ENCODE measurements at places on chromosomes 2 and 18.

DNA sequence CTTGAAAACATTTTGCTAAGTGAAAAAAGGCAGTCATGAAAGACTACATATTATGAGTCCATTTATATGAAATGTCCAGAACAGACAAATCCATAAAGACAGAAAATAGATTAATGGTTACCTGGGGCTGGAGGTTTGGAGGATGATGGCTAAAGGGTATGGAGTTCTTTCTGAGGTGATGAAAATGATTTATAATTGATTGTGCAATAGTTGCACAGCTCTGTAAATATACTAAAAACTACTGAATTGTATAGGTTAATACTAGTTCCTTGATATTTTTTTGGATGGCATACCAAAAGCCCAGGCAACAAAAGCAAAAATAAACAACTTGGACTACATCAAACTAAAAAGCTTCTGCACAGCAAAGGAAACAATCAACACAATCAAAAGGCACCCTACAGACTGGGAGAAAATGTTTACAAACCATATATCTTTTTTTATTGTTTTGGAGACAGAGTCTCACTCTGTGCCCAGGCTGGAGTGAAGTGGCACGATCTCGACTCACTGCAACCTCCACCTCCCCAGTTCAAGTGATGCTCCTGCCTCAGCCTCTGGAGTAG lies 21.5 kb downstream of the SOS1 start:
- DNase-seq = no peak

DNA sequence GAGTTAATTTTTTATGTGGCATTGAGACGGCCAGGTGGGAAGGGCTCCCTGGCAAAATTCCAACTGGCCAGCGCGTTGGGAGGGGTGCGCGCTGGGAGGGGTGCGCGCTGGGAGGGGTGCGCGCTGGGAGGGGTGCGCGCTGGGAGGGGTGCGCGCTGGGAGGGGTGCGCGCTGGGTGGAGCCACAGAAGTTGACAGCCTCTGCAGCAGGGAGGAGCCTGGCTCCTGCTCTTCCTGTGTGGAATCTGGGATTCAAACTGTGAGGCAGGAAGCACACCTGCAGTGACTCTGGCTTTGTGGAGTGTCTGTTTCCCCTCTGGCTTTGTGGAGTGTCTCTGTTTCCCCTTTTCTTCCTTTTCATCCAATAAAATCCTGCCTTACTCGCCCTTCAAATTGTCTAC lies 147.9 kb upstream of the CBLN2 start:
- DNase-seq = no peak

DNA sequence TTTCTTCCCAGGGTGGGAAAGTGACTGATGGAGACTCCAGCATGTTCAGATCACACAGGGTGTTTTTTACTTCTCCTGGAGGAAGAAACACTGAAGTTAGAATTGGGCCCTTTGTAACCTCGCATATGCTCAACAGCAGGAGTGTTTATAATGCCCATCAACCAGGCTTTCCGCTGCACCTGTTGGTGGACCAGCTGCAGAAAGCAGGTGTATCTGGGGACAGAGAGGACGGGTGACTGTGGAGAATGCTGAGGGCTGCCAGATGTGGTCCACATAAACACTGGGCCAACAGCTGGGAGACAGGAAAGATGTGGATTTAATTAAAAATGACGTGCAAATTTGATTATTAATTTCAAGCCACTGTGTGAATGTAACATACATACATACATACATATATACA lies 335.5 kb upstream of the SPRED2 start:
- DNase-seq = no peak

GRCh38 chr2:21230140-21230539 lies 106.4 kb downstream of the TDRD15 start:
- DNase-seq = no peak

DNA sequence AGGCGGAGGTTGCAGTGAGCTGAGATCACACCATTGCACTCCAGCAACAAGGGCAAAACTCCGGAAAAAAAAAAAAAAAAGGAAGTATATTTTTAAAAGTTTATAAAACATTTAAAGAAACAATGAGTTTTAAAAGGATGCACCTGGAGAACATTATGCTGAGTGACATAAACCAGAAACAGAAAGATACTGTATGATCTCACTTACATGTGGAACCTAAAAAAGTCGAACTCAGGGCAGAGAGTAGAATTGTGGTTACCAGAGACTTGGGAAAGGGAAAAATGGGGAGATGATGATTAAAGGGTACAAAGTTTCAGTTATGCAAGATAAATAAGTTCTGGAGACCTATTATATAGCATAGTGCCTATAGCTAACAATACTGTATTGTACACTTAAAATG lies 52.8 kb upstream of the RTN4 start:
- no peak for DNase-seq

GRCh38 chr2:41510108-41510507 lies 537.7 kb upstream of the PKDCC start:
- DNase-seq = no peak

DNA sequence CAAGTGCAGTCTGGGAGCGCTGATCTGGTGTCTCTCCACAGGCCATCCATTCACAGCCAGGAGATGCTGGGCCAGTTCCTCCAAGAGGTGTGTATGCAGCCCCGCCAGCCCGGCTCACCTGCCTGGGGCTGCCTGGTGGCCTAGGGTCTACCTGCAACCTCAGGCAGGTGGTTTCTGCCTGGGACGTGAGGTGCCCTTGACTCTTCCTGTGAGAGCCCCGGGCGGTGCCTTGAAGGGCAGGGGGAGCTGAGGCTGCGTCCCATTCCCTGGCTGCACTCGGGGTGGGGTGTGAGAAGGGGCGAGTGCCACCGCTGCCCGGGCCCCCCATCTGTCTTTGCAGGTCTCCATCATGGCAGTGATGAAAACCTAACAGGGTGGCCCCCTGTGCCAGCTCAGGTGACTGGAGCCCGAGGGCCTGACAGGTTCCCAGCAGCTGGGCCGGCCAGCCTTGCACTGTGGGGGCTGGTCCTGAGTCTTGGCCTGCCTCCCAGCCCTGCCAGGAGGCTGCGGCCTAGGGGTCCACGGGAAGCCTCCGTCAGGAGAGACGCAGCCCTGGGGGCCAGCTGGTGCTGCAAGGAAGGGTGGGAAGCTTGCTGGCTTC lies 11.9 kb downstream of the CAPN10 start:
- no peak for DNase-seq

DNA sequence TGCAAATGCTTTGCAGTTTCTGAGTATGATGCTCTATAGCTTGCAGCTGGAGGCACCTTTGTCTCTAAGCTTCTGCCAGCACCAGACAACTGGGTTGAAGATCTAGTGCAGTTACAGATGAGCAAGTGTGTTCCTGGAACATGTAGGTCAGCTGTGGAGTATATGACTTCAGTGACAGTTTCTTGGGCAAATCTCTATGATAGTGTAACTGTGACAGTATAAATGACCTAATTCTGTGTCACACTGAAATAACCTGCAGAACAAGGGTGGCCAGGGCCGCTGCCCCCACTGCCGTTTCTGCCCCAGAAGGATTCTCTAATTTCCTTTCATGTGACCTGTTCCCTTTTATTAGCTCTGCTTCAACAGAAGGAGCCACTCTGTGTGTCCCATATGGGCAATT lies 145.3 kb upstream of the DAPL1 start:
- DNase-seq = no peak

DNA sequence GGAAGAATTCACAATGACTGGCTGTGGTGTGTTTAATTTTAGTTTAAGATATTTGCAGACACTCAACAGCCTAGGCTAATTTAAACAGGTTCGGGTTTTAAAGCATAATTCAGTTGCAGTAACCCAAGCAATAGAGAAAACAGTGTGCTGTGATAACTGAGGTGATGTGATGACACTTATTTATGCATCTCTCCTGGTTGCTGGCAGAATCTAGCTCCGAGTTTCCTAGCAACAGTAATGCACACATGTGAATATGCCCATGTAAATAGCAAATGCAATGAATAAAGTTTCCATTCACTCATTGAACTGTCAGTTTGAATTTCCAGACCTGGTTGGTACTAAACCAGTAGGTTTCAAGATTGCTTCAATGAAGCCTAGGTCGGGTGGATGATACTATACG lies 426.5 kb downstream of the TMX3 start:
- DNase-seq = no peak

GRCh38 chr2:39743269-39743776 lies 35.7 kb downstream of the THUMPD2 start:
- DNase-seq = no peak

DNA sequence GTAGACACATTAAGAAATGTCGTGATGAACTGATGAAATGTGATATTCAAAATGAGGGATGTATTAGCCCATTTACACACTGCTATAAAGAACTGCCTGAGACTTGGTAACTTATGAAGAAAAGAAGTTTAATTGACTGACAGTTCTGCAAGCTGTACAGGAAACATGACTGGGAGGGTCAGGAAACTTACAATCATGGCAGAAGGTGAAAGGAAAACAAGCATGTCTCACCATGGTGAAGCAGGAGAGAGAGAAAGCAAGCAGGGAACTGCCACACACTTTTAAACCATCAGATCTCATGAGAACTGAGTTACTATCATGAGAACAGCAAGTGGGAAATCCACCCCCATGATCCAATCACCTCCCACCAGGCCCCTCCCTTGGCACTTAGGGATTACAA lies 1010.8 kb upstream of the CELF4 start:
- no peak for DNase-seq

DNA sequence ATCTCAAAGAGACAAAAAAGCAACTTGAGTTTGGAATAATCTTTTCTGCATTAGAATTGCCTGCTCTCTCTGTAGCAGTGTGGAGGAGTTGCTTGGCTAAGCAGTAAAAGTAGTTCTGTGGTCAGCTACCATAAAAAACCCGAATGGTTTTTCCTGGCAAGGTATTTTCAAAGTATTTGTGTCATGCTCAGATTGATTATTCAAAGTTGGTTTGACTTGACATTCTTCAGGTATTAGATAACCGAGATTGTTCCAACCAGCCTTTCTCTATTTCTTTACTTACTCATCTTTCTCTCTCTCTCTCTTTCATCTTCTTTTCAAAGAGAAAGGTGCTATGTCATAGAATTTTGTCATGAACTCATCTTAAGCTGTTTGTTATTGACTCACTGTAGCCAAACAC lies 404.9 kb downstream of the CPS1 start:
- no peak for DNase-seq

DNA sequence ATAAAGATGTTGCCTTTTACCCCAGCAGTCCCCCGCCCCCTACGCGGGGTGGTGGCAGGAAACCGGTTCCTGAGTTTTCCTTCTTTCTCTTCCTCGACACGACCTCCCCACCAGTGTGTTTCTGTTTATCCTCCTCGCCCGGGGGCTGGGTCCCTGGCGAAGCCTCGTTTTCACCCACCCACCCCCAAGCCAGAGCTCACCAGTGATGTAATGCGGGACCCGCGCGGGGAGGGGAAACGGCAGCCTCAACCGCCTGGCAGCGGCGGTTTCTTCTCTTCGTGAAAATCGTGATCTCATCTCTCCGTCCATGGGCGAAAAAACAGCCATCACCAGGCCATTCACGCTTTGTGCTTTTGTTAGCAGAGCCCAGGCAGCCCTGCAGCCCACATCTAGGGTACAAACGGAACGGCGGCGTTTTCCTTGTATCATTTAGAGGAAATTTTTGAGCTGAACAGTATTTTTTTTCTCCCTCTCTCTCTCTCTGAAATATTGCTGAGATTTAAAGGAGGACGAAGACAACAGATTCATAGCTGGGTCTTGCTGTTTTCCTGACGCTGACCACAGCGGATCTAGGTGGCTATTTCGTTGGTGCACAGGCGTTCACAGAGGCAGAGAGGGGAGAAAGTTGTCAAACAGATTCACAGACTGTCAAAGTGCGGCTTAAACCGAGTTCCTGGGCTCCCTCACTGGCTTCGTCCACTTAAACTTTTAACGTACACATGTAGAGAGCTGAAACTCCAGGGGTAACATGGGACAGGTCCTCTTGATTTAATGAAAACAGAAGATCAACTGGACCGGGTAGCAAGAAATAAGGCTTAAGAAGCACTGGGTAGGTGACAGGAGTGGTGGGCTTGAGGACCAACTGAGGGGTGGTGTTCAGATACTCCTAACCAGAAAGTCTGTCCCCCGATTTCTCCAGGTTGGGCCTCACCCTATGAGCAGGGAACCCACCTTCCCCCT lies 21.9 kb upstream of the PAX3 start:
- no peak for DNase-seq

GRCh38 chr18:64539847-64540246 lies 391.0 kb upstream of the LINC00305 start:
- no peak for DNase-seq

DNA sequence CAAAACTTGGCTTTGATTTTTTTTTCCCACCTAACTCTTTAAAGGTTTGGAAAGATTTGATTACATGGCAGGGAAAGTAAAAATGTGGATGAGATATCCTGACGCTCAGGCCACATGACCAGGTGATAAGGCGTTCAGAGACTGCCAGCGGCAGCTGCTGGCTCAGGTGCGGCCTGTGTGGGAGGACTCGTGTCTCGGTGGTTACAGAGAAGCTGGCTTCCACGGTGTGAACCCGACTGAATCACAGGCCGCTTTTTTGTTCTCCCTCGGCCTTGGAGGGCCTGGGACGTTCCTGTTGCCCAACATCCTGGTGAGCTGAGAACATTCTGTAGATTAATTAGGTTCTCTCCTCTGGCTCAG lies 124.2 kb upstream of the ZNF516 start:
- DNase-seq = no peak

GRCh38 chr2:144382849-144383248 lies 137.1 kb downstream of the ZEB2 start:
- no peak for DNase-seq

DNA sequence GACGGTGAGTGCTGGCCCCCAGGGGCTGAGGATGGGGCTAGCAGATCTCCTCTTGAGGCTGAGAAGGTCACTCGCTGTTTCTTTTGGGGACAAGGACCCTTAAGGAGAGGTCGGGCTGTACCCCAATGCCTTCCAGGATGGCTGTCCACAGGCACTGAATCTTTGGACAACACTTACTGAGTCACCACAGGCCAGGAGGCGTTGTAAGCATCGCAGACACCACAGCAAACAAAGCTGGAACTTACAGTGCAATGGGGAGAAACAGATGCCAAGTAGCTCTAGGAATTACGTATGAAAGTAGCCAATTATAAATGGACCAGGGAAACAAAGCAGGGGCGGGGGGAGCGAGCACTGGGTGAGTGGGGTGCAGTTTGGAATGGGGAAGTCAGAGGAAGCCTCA lies 219.8 kb downstream of the GLI2 start:
- no peak for DNase-seq

- no peak for DNase-seq
Observed at GRCh38 chr2:24016853-24017703, 7.2 kb downstream of the MFSD2B start.

GRCh38 chr18:58911241-58911640 lies 46.6 kb downstream of the ZNF532 start:
- no peak for DNase-seq

- no peak for DNase-seq
Observed at GRCh38 chr2:235855011-235855410, 313.2 kb downstream of the GBX2 start.

- no peak for DNase-seq
Observed at GRCh38 chr18:47749600-47749973, 180.9 kb downstream of the SMAD2 start.

GRCh38 chr2:129911363-129912065 lies 68.0 kb upstream of the RAB6C start:
- DNase-seq = no peak

DNA sequence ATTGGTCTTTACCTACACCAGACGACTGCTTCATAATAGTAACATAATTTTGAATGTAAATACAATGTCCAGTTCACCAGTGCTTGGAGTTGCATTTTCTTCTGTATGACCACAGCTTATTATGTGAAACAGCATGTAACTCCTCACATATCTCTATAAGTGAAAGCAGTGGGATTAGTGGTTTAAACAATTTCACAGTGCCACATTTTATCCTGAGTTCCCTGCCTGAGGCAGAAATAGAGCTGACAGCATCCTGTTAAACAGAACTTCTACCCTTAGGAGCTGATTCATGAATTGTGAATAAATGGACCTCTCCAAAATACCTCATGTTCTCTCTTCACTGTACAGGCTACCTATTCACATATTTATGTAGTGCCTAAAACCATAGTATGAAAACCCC lies 542.3 kb upstream of the VWC2L start:
- no peak for DNase-seq
